Activated CD4-positive, CD25-positive, alpha-beta regulatory T cell (primary cell): ENCODE measurements at places on chromosomes 4 and X.

DNA sequence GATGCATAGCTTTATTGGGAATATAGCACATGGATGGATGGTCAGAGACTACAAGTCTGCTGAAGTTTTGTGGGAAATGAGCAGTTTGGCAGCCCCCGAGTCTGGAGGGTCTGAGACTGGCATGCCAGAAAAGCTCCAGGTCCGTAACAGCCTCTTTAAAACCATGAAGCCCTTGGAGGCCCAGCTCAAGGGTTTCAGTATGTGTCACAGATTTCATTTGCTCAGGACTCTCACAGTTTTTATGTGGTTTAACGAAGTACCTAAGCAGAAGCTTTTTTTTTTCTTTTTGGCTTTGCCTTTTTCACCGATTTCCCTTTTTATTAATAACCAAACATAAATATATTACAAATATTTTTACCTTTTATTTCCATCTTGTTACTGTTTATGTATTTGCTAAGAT lies 30.6 kb upstream of the TMEM184C start:
- DNase-seq = no peak

DNA sequence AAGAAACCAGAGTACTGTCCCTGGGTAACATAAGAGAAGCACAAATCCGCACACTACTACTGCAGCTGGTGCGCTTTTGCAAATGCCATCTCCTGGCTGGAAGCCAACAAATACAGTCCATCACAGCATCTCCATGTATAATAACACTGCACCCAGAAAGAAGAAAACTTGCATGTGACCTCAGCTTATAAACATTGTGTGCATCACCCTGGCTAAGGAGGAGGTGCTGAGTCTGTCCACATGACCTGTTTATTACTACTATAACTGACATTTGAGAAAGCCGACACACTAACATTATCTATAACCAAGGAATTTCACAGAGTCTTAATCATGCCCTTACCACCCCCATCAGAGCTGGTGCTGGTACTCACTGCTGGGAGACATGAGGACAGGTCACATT lies 516.8 kb downstream of the CFAP47 start:
- DNase-seq = no peak

- no peak for DNase-seq
These were observed 2.3 kb downstream of the NWD2 start for GRCh38 chr4:37246891-37247290.

DNA sequence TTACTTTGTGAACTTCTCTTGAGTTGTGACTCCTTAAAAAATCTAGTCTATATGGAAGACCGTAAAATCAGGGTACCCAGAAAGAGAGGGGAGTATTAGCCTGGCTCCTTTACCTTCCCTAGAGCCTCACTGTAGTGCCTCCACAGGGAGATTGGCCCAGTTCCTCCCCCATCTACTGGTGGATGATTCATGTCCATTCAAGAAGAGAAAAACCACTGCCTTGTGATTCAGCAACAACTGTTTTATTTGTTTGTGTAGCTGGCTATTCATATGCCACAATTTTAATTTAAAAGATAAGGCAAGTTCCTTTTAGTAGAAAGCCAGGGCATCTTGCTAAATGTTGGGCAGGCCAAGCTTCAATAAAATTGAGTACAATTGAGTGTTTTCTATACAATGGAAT lies 221.8 kb upstream of the KCNIP4 start:
- DNase-seq = no peak

- no peak for DNase-seq
These were observed 159.1 kb downstream of the SHROOM3 start for GRCh38 chr4:76594173-76594572.

- DNase-seq = no peak
These were observed 250.7 kb upstream of the PGRMC2 start for GRCh38 chr4:128538111-128538882.

GRCh38 chr4:110004556-110004955 lies 91.9 kb downstream of the EGF start:
- no peak for DNase-seq
